ENCODE measurements at places on chromosomes 5 and 9.
A peak's percentile ranks its signal among the peaks of the same experiment; 100 is the strongest.

DNA sequence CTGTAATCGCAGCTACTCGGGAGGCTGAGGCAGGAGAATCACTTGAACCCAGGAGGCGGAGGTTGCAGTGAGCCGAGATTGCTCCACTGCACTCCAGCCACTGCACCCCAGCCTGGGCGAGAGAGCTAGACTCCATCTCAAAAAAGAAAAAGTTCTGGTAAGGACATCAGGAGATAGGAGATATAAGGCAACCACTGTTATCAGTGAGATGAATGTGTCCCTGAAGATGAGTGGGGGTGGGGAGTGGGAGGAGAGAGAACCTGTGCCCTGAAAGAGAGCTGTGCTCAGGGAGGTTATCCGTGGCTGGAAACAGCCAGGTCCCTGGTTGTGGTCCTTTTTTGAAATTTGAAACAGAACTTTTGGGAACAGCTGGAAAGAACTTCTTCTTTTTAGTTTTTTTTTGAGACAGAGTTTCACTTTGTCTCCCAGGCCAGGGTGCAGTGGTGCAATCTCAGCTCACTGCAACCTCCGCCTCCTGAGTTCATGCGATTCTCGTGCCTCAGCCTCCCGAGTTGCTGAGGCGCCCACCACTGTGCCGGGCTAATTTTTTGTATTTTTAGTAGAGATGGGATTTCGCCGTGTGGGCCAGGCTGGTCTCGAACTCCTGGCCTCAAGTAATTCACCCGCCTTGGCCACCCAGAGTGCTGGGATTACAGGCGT lies 2.6 kb downstream of the PTPA start:
- DNase-seq = no peak

GRCh38 chr5:172102913-172103626 lies 85.0 kb downstream of the STK10 start:
- no peak for DNase-seq

GRCh38 chr5:88719434-88719833 lies 163.6 kb downstream of the MEF2C start:
- no peak for DNase-seq

DNA sequence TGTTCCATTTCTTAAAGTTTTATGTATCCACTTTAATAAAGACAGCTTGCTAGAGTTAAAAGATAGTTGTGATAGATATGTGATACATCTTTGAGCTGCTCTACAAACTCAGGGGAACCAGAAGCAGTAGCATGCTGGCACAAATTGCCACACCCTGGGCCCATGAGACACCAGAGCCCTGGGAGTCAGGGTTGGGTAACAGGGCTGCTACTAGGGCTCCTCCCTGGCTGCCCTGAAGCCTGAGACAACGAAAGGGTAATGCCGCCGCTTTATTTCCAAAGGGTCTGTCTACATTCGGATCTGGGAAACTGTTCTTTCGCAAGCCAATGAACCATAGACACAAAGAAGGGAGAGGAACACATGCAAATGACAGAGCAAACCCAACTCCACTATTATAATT lies 29.2 kb downstream of the PTPN3 start:
- no peak for DNase-seq

DNA sequence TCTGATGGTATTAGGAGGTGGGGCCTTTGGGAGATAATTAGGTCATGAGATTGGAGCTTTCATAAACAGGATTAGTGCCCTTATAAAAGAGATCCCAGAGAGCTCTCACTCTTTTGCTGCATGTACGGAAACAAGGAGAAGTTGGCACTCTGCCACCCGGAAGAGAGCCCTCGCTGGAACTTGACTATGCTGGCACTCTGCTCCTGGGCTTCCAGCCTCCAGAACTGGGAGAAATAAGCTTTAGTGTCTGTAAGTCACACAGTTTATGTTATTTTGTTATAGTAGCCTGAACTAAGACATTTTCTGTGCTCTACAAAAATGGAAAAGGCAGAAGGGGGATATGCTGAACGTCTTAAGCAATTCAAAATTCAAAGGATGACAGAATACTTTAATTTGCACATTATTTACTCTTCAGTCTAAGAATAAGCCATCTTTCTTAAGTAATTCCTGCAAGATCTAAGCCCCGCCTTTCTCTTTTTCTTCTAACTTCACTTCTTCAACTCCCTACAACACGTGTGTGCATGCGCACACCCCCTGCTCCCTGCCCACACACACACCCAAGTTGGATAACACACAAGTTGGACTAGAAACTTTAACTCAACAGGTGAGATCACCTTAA lies 17.3 kb downstream of the NFIB start:
- peak; percentile 52 for DNase-seq

GRCh38 chr5:995318-995717 lies 13.3 kb upstream of the NKD2 start:
- DNase-seq = peak; percentile 8

DNA sequence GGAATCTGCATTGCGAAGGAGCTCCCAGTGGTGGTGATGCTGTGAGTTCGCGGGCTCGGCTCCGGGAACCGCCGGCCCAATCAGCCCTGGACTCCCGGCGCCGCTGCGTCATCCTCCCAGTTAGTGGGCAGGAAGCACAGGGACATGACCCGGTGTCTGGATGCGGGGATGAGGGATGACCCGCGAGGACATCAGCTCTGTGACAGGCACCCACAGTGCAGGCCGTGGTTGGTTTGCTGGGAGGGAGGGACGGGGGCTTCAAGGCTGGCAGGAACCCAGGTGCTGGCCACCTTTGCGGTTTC lies 996 bp downstream of the NXNL2 start:
- no peak for DNase-seq

DNA sequence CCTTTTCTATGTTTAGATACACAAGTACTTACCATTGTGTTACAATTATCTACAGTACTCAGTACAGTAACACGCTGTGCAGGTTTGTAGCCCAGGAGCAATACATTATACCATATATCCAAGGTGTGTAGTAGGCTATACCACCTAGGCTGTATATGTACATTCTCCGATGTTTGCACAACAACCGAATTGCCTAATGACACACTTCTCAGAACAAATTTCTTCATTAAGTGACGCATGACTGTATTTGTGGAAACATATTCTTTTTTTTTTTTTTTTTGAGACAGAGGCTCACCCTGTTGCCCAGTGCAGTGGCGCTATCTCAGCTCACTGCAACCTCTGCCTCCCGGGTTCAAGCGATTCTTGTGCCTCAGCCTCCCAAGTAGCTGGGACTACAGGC lies 4.0 kb upstream of the RAD23B start:
- no peak for DNase-seq

Measured in D341Med (cell line).